ENCODE measurements at places on chromosomes 1 and 21.

GRCh38 chr1:160206036-160206389, 829 bp downstream of the PEA15 start:
- no peak for DNase-seq

GRCh38 chr1:70518106-70518505, 107.0 kb downstream of the CTH start:
- no peak for DNase-seq

DNA sequence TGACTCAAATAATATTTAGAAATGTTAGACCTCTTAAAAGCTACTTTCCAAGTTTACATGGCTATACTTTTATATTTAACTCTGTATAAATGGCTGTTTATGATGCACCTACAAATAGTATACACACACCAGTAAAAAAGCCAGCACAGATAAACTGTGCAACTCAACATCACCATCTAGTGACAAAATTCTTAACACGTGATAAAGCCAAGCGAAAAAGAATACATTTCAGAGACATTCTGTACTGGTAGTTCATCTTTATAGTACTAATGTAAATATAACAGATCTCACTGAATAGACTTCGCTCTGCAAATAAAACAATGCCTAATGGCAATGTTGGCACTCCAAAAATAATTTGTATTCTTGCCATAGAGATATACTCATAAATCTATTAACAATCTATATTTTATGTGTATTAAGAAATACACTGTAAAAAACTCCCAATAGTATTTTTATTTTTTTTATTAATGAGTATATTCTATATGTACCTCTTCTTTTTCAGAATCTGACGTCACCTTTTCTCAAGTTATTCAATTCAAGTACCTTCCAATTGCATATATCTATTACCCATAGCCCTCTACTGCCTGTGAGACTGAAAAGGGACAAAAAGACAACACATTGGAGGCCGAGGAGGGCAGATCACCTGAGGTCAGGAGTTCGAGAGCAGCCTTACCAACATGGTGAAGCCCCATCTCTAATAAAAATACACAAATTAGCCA, 100.2 kb downstream of the DPYD start:
- DNase-seq = no peak

DNA sequence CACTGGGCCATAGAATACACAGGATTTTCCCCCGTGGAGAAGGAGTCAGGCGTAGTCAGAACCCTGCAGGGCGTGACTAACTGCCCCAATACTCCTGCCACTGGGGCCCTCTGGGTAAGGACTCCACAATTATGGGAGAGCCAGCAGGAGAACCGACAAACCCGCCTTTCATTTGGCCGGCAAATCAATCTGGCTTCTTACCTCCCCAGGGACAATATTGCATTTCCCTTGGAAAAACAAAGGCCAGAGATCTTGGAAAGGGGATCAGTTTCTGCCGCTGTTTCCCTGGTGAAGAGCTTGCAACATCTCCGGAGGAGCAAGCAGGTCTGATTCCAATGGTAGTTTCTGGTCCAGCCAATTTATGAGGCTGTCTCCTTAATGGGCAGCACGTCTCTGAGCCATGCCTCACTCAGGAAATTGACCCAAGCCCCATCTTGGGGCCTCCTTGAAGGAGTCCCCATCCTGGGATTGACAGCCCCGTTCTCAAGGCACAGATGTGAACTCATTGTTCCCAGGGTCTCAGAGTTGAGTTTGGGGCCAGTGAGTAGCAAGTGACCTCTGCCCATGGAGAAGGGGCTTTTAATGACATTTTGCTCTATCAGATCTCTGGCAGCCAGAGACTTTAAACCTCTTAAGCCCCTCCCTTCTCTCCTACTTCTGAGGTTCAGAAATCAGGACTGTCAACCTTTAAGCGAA, 4.3 kb downstream of the TRABD2B start:
- DNase-seq = no peak

DNA sequence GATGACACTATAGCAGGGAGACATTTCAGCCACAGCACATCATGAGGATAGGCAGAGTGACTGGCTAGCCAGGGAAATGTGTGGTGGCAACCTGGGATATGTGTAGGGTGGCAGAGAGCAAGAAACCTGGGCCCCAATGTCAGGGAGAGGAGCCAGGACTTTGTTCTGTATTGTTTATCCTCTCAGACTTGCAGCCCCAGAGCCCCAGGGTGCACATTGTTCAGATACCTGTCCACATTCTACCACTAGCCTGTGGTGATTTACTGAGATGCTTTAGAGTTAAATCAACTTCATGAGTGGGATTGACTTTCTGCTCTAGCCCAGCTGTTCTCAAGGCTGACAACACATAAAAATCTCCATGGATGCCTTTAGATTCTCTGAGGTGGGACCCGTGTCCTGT, 61.5 kb downstream of the MAB21L3 start:
- no peak for DNase-seq

DNA sequence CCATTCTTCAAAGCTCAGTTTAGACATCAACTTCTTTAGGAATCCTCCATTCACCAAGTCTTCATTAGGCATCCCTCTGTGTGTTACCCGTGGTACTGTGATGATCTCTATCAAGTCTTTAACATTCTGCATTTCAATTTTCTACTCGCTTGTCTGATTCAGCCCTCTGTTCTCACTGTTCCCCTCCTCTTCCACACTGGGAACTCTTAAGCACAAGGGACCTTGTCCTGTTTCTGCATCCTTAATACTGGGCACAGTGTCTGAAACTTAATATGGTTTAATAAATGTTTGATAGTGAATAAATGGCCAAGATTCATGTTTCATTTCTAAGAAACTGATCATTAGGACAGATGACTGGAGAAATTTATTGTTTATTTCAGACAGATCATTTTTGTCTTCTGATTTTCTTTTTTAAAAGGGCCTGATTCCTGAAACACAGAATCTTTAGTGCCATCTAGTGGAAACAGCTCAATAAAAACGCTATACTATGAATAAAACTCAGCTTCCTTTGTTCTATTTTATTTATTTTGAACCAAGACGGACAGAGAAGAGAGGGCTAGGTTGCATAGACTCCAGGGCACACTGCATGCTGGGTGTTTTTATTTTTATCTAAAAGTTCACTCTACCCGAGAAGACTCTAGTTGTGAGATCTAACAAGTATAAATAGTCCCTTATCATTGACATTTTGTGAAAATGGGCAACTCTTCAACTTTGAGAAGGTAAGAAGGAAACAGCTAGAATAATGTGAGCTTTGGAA, 7.0 kb upstream of the TRIM45 start:
- no peak for DNase-seq

DNA sequence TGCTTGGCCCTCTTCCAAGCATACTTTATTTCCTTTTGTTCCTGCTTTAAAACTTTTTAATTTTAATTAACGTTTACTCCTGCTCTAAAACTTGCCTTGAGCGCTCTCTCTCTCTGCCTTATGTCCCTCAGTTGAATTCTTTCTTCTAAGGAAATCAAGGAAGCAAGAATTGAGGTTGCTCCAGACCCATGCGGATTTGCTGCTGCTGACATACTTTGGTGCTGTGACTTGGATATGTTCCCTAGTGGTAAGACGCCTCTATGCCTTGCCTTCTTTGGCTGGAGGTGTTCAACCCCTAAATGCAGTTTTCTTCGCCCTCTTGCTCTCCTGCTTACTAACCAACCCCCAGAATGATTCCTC, 148.1 kb downstream of the ADSS2 start:
- DNase-seq = no peak

DNA sequence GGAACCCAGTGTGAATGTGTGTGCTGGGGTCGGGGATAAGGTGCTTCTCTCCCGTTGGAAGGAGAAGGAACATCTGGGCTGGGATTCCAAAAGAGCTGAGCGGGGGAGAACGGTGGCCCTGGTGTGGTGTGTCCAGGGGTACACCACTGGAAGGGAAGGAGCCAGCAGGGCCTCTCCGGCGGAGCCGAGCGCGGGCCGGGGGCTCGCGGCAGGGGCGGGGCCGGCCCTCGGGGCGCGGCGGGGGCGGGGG, 231 bp upstream of the RPS6KA1 start:
- no peak for DNase-seq

GRCh38 chr1:14851760-14852159, 253.3 kb downstream of the KAZN start:
- no peak for DNase-seq

GRCh38 chr1:206705726-206706297, 21.1 kb downstream of the MAPKAPK2 start:
- DNase-seq = no peak

- DNase-seq = no peak
These were observed 150.9 kb upstream of the DSCAM start for GRCh38 chr21:40997831-40998230.

DNA sequence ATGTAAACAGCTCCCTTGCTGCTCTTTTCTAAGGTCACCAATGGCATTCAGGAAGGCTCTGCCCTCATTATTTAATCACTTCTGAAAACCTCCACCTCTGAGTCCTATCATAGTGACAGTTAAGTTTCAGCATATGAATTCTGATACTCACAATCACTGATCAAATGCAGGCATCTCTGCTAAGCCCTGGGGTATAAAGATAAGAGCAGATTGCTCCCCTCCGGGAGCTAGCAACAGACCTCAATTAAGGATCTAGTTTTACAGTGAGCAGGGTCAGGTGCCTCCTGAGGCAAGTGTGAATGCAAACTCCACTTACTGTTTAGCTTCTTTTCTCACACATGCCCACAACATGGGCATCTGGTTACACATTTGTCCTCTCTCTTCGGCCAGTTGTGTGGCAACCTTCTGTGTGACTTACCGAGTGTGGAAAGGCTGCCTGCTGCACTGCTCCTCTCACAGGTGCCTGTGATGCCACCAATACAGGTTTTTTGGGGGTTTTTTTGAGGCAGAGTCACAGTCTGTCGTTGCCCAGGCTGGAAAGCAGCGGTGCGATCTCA, 15.0 kb downstream of the IL10RB start:
- DNase-seq = no peak

DNA sequence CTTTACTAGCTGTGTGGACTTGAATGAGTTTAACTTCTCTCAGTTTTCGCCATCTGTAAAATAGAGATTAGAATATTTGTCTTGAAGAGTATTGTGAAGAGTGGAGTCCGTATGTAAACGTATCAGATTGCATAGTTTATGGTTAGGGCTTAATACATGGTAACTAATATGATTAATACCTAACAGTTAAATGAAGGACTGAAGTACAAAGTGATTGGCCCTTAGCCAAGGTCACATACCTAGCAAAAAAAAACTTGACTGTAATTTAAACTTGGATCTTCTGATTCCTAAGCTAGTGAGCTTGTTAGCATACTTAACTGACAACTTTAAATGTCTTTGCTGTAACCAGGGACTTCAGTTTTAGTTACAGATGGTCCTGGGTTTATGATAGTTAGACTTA, 1.9 kb downstream of the GIPC2 start:
- DNase-seq = no peak

- DNase-seq = no peak
These were observed 89.7 kb downstream of the IGSF21 start for GRCh38 chr1:18197299-18197698.

GRCh38 chr1:2534687-2535441, 4.8 kb upstream of the HES5 start:
- no peak for DNase-seq

GRCh38 chr1:30911059-30911954, 2.7 kb upstream of the SDC3 start:
- DNase-seq = peak; percentile 13

DNA sequence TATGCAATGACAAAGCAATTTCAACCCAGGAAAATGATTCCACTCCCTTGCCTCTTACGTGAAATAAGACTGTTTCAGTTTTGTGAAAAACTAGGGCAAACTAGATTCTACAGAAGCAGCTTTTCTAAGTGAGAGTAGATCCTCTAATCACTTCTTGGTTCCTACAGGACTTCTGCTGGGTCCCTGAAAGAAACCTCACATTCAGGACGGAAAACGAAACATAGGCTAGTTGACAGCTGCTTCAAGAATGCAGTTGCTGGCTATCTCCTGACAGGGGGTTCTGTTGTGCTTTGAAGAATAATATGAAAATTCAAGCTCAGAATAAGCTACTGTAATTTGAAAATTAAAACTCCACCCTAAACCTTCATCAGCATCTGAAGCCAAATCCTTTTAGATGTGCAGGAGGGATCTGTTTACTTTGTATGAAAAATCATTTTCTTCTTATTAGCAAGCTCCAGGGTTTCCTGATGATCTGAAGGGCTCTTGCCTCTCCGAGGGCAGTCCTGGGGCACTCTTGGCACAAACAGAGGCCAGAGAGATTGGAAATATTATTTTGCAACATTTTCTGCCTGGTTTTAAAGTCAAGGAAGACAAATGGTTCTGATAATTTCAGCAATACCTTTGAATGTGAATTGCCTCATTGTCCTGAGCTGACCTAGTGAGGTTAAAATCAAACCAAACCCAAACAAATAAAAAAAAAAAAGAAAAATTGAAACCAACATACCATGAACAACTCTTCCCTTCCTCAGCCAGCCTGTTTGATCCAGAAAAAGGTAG, 55.0 kb downstream of the NTMT2 start:
- no peak for DNase-seq

DNA sequence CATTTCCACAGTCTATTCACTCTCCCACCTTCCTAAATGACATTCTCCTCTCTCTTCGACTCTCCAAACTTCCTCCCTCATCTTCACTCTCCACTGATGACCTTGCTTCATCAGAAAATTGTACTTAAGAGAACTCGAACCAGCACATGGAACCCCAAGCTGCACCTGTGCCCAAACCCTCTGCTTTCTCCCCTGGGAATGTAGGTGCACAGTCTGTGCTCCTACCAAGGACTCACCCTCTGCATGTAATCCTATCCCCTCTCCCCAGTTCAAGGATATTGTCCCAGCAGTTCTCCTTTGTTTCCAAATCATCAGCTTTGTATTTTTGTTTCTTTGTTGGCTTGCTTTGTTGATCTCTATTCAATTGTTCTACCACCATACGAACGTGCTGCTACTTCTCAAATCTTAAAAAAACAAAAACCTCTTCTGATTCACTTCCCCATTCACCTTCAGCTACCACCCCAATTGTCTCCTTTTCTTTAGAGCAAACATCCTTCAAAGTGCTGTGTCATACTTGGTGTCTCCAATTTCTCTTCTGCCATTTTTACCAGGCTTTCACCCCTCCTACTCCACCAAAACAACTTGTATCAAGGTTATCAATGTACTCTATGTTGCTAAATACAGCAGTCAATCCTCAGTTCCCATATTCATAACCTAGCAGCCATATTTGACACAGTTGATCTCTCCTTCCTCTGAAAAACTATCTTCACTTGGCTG, 26.8 kb downstream of the RAB3B start:
- DNase-seq = no peak

Data from activated T-helper 1 cell treated with anti-CD3 and anti-CD28 coated beads, Interleukin-12 subunit alpha, Interleukin-12 subunit beta, Interleukin-2, Interleukin-4 antibody, amounts not matched to agents 30 ng/mL and 10 ng/mL and 1 ng/mL, durations not matched to agents 14 hours and 24 hours and 36 hours (primary cell).